Occipital lobe (tissue), 3 donors: ENCODE measurements at places on chromosomes 2 and 18.

GRCh38 chr2:119338826-119339561, 27.6 kb downstream of the C2orf76 start:
- DNase-seq: no peak

DNA sequence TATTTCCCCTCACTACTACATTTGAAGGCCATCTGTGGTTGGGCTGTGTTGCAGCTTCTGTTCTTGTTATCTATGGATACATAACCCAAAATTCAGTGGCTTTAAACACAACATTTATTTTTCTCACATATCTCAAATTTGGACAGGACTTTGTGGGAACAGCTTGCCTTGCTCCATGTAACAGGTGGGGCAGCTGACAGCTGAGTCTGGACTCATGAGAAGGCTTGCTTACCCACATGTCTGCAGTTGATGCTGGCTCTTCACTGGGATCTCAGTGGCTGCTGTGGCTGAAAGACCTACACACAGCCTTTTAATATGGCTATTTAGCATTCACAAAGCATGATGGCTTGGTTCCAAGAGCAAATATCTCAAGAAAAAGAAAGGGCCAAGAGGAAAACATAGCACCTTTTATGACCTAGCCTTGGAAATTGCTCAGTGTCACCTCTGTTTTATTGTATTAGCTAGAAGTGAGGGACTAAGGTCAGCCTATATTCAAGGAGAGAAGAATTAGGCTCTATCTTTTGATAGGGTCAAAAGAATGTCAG, 296.8 kb upstream of the ZNF521 start:
- no peak for DNase-seq

DNA sequence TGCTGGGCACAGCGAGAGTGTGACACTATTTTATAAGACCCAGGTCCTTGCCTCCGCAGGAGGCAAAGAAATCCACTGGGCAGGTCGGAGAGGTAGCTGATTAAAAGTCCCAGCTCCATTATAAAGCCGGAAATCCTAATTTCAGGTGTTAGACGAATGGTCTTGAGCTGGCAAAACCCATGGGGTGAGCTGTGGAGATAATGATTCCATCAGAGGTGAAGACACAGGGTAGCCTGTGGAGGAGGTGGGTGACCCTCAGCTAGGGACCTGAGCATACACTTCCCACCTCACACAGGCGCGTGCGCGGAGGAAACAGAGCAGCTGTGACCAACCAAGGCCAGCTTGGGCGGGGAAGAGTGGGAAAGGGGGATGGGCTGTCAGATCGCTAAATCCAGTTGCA, 201.7 kb upstream of the CXCR4 start:
- no peak for DNase-seq

DNA sequence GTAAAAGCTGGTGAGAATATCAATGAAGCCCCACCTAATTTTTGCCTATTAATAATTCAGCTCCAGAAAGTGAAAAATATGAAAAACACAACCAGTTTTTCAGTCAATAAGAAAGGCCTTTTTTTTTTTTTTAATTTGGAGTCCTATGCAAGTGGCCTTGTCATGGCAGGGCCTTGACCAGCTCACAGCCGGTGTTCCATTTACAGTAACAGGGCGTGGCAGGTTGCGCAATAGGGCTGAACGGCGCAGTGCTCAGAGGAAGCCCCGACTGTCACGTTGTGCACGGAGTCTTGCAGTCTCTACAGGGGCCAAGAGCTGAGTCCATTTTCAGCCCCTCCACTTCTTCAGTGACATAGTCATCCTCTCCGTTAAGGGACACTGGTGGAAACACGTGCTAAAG, 184.1 kb upstream of the FN1 start:
- DNase-seq: no peak

GRCh38 chr2:200125444-200126284, 170.3 kb downstream of the MAIP1 start:
- no peak for DNase-seq

DNA sequence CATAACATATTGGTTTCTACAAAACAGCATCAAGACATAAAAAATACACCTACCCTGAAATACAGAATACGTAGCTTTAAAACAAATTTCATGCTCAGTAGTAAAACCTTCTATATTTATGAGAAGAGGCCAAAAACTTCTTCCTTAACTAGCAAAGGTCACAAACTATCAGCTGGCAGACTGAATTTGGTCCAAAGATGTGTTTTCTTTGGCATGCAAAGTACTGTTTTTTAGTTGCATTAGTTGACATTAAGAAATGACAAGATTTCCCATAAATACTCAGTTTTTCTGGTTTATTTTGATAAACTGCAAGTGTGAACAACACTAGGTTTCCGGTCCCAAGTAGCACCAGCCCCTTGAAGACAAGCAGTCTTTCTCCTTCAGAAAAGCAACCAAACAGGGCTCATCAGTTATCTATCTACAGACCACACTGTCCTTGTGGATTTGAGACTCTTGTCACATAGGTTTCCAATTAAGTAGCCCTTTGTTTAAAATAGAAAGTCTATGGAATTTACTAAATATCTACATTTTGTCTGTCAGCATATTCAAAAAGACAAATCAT, 35.6 kb downstream of the SLC25A12 start:
- no peak for DNase-seq

DNA sequence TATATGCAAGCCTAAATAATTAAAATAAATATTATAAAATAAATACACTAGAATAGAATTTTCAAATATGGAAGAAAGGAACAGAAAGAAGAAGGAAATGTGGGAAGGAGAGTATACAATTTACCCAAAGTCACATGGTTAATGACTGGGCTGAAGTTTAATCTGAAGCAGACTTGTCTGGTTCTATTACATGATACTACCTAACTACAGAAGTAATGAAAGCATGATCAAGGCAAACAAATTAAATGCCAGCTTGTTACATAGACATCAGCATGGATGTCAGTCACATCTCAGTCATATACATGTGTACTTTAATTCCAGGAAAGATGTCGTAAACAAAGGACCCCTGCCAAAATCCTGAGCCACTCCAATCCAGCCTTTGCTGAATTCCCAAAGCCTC, 1060.8 kb downstream of the CNTNAP5 start:
- DNase-seq: no peak

- DNase-seq: no peak
Observed at GRCh38 chr18:49994410-49994809, 181.1 kb upstream of the ACAA2 start.

DNA sequence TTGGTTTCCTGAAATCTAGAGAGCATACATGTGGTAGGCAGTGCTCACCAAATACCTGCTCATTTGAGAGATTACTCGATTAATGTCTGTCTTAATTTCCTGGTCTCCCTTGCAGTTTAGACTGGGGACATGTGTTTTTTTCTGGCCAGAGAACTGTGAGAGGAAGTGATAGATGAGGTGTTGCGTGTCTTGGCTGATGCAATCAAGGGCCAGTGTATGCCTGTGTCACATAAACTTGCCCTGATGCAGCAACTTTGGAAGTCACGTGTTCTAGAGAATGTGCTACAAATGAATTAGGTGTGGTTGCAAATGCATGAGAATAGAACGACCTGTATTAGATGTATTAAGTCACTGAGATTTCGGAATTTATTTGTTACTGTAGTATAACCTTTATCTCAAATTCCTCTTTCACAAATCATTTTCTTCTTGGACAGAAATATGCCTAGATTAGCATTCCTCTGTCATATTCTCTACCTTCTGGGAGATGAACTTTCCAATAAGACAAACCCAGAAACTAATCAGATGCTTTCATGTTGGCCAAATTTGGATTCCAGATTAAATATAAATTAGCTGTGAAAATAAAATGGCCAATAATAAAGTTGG, 9.9 kb upstream of the IL1A start:
- no peak for DNase-seq

GRCh38 chr2:239160226-239161143, 240.3 kb downstream of the HDAC4 start:
- DNase-seq: no peak

GRCh38 chr18:2302628-2303516, 268.4 kb downstream of the METTL4 start:
- no peak for DNase-seq

- no peak for DNase-seq
Observed at GRCh38 chr2:33412920-33413319, 63.5 kb upstream of the RASGRP3 start.

GRCh38 chr18:4106407-4107033, 348.6 kb downstream of the DLGAP1 start:
- peak; percentile 54 for DNase-seq

GRCh38 chr2:184504252-184504651, 94.1 kb upstream of the ZNF804A start:
- no peak for DNase-seq

GRCh38 chr18:37243741-37244140, 321.9 kb downstream of the CELF4 start:
- DNase-seq: no peak

GRCh38 chr18:50527636-50528307, 32.1 kb upstream of the MAPK4 start:
- DNase-seq: no peak

GRCh38 chr2:64853306-64853705, 135.9 kb upstream of the SLC1A4 start:
- DNase-seq: no peak

GRCh38 chr2:26016012-26016705, 17.7 kb upstream of the RAB10 start:
- no peak for DNase-seq

DNA sequence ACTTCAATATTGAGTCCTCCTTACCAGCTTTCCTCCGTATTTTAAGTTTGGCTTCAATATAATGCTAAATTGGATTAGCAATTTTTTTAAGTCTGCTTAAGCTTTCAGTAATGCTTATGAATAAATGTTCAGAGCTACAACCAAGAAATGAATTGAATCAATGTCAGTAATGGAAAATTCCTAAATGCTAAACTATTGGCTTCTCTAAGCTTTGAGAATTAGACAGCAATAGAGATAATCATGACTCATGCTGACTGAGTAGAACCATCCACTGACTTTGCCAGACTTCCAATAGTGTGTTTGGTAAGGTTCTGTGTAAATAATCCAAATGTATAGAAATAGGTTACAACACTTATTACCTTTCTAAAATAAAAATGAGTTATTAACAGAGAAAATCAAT, 8.9 kb upstream of the PDE1A start:
- DNase-seq: no peak

DNA sequence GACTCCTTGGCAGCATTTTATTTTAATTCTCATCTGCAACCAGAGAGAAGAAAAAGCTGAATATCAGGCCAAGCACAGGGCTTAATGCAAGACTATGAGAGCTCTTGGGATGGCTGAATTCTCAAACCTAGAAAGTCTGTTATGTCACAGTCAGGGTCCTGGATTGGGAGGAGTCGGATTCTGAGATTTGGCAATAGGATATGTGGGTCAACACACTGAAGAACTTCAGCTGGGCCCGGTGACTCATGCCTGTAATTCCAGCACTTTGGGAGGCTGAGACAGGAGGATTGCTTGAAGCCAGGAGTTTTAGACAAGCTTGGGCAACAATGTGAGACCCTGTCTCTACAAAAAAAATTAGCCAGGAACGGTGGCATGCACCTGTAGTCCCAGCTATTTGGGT, 102.4 kb downstream of the COL3A1 start:
- DNase-seq: no peak

DNA sequence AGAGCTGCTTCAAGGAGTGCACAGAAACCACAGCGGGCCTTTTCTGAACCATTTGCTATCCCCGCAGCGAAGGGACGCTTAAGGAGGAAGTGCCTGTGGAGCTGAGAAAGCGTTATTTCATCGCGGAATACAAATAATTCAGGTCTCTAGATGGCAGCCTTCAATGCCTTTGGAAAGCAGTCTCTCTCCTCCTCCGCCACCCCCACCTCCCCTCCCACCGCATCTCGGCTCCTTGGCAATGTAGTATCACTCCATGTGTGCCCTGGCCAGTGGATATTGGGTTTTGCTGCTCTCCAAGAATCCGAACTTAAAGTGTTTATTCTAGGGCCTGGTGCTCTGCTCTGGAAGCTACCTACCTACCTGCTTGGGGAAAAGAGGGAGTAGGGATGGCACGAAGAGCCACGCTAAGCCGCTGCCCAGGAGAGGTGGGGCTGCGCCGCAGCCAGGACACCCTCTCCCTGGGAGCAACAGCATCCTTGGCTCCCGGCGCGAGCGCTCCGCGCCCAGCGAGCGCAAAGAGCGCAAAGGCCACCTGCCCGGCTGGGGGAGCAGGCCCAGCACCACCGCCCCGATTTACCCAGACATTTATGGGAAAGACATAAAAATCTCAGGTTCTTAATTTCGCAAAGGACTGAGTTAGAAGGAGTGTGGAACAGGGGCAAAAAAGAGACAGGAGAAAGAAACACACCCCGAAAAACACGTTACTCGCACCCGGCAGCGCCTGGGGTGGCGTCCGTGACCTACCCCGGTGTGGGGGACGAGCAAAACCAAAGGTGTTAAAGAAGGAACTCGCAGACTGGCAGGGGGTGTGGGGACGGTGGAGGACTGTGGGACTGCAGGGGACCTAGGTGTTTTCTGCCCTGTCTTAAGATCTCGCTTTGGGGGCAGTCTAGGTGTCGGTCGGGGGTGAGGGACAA, 1.0 kb downstream of the SPHKAP start:
- DNase-seq: peak; percentile 10

- no peak for DNase-seq
Observed at GRCh38 chr2:19796035-19796695, 105.6 kb downstream of the TTC32 start.

GRCh38 chr2:139825726-139826125, 1045.5 kb upstream of the NXPH2 start:
- no peak for DNase-seq

DNA sequence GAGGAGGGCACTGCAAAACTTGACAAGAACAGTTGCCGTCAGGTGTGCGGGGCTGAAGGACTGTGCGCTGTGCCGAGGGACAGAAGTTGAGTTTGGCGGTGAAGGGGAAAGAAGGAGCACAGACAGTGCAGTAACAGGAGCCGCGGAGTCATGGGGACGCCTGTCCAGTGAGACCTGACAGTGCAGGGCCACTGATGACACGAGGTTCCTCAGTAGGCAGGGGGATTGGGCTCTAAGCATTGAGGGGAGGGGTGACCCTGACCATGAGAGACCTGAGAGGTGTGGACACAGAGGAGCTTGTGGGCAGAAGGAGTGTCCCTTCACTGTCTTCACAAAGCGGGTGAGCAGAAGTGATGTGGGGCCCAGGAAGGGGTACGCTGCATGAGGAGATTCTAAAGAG, 104.8 kb downstream of the MTCL1 start:
- DNase-seq: no peak
